ENCODE measurements at places on chromosomes 16 and 17.

DNA sequence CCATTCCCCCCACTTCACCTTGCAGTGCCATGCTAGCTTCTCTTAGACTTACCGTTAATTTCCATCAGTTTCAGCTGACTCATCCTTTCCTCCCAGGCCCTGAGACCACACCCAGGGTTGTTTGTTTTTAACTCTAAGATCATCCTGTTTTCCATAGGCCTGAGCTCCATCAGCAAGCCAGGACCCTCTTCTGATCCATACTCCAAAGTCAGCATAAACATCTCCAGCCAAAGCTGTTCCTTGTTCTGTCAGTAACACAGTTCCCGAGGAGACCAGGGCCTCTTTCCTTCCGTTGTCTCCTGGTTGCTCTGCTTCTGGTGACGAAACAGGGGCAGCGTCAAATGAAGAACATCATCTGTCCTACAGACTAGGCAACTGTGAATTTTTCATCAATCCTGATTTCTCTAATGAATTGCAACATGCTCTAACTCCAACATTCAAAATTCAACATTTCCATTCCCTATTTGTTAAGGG lies 83.8 kb upstream of the HNF1B start:
- DNase-seq: no peak

GRCh38 chr17:79231766-79232287 lies 157.2 kb downstream of the ENGASE start:
- no peak for DNase-seq

GRCh38 chr17:73586275-73586832 lies 57.9 kb downstream of the SDK2 start:
- no peak for DNase-seq

DNA sequence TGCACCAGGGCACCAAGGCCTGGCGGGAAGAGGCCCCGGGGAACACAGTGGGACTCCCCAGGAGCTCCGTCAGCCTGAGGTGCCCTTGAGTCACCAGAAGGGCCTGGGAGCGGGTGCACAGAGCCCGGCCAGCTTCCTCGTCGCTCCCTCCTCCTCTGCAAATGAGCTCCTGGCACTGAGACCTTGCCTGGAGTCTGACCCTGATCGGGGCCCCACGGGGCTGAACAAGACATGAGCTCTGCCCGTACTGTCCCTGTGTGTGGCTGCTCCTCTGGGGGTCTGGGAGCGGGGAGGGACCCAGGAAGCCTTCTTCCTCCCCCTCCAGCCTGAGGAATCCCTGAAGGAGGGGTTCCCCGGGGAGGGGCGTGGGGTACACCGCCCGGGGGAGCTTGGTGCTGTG lies 36.4 kb upstream of the SSTR5 start:
- no peak for DNase-seq

- no peak for DNase-seq
Observed at GRCh38 chr16:85296859-85297660, 184.8 kb upstream of the CIBAR2 start.

DNA sequence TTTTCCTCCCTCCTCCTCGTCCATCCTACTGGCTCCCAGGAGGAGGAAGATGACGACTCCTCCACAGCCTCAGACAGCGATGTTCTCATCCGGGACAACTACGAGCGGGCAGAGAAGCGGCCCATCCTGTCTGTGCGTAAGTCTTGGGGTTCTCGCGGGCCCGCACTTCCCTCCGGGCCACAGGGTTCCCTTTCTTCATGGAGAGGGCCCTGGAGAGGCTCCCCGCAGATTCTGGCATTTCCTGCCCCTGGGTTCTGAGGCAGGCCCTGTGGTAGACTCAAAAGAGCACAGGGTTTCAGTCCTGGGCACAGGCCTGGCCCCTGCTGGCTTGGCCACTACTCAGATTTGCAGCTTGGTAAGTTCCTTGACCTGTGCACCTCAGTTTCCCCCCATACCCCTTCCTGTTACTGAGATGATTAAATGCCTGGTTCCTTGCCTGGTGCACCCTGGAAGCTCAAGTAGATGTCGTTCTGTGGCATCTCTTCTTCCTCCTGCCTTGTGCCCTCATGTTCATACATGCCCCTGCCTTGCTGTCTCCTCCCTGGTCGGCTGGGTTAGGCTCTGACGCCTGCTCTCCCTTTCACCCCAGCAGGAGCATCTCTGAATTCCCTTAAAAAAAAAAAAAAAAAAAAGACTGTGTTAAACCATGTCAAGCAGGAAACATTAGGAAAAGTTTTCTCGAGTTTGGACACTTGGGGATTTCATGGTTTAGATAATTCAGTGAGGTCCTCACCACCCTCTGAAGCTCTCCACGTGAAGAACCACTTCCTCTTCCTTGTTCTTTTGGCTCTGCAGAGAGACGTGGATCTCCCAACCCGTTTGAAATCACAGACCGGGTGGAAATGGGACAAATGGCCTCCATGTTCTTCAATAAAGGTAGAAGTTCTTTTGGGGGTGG lies 14.3 kb upstream of the NAT9 start:
- no peak for DNase-seq

GRCh38 chr16:80739523-80739922 lies 64.9 kb downstream of the CDYL2 start:
- DNase-seq: no peak

- no peak for DNase-seq
Observed at GRCh38 chr16:30609002-30609925, 925 bp downstream of the ZNF689 start.

DNA sequence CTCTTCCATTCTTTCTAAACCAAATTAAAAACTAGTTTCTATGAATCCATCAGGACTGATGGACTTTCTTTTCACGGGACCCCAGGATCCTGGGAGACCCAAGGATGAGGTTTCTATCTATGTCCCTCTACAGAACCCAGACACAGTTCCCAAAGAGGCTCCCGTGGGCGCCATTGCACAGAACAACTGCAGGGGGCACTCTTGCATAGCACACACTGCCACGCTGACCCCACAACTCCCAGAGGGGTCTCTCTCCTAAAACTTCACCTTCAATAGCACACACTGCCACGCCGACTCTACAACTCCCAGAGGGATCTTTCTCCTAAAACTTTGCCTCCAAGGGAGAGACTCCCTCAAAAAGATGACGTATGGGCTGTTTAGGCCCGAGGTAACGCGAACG lies 9.0 kb downstream of the ABR start:
- DNase-seq: no peak

GRCh38 chr17:56793531-56793930 lies 40.2 kb downstream of the C17orf67 start:
- DNase-seq: no peak

GRCh38 chr16:57689762-57690558 lies 4.6 kb upstream of the DRC7 start:
- DNase-seq: peak; percentile 58

DNA sequence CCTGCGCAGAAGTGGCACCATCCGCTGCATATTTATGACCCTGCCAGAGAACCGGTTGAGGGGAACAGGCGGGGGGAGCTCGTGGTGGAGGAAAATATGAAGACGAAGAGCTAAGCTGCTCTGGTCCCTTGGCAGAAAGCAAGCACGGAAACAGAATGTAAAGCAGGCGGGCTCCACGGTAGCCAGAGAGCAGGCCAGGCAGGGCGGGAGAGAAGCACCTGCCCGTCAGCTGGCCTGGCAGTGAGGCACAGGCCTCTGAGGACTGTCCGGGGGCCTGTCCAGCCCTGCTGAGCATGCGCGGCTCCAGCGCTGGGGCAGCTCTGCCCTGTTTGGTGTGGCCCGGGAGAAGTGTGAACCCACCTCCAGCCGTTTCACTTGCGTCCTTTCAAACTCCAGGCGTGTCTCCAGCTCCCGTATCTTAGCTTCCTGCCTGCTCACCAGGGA lies 46.7 kb downstream of the PIPOX start:
- DNase-seq: no peak

DNA sequence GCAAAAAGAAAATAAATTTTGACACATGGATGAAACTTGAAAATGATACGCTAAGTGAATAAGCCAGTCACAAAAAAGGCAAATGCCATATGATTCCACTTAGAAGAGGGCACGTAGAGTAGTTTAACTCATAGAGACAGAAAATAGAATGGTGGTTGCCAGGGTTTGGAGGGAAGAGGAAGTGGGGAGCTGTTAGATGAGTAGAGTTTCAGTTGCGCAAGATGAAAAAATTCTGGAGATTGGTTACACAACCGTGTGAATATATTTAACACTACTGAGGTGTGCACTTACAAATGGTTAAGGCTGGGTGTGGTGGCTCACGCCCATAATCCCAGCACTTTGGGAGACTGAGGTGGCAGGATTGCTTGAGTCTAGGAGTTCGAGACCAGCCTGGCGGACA lies 93.4 kb upstream of the TMEM132E start:
- peak; percentile 70 for DNase-seq

GRCh38 chr16:30700491-30700890 lies 1.5 kb downstream of the SRCAP start:
- no peak for DNase-seq

- DNase-seq: no peak
Observed at GRCh38 chr17:28612936-28613872, 781 bp downstream of the RSKR start.

DNA sequence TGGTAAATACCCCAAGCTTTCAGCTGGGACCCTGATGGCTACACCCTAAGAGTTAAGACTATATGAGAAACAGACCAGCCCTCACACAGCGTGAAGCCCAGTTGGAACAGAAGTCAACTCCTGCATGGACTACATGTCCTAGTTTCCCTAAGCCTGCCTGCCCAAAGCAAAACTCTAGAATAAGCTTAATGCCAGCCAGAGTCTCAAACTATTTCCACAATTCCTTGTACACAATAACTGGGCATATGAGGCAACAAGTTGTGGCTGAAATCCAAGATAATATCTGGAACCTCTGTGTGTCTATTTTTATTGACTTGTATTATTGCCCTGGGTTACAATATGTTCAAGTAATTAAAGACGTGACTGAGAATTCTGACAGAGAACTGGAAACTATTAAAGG lies 19.4 kb downstream of the MYH10 start:
- no peak for DNase-seq

- DNase-seq: no peak
Observed at GRCh38 chr16:79885320-79885719, 284.8 kb upstream of the MAF start.

DNA sequence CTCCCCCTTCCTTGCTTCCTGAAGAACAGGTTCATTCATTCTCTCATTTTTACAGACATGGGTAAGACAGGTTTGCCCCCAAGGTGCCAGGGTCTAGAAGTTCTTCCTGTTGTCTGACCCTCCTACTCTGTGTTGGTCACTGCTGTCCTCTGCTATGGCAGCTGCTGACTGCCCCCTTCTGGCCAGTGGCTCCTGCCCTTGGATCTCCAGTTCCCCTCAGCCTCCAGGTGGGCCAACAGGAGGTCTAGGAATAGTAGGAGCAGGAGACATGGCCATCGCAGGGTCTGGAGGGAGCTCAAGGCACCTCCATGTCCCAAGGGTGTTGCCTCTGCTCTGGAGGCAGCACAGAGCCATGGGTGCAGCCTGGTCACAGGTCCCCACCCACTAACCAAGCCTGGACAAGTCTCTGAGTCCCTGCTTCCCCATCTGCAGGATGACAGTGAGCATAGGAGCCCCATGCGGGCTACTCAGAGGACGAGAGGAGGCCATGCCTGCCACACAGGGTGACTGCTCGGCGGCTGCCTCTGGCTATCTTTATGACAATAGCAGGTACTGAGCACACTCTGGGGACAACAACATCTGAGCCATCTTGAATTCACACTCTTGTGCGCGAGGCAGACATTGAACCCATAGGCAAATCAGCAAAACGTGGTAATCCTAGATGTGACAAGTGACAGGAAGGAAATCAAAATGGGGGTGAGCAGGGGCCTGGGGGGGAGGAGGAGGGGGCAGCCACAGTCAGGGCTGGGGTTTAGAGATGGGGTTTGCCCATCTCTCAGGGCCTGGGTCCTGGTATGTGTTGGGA lies 27.0 kb upstream of the NXPH3 start:
- no peak for DNase-seq

GRCh38 chr17:71234349-71234748 lies 886.5 kb upstream of the SOX9 start:
- DNase-seq: no peak

DNA sequence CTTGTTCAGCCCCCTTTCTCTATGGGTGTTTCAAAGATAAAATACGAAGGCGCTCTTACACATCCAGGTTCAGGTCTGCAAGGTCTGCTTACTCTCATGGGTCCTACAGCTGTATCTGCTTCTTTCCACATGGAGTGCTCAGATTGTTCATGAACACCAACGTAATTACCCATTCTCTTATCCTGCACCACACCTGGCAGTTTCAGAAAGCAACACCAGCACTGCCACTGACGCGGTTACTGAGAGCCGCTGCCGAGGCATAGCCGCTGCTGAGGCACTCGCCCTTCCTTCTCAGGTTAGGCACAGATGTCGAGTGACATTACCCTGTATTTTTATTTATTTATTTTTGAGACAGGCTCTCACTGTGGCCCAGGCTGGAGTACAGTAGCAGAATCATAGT lies 147.1 kb downstream of the RPTOR start:
- DNase-seq: no peak

GRCh38 chr16:1564325-1564724 lies 30.9 kb downstream of the TMEM204 start:
- DNase-seq: no peak

- no peak for DNase-seq
Observed at GRCh38 chr17:82055965-82056728, 4.4 kb downstream of the GPS1 start.

- no peak for DNase-seq
Observed at GRCh38 chr17:29588017-29588561, 1.4 kb downstream of the GIT1 start.

GRCh38 chr16:85923153-85924021 lies 24.4 kb downstream of the IRF8 start:
- no peak for DNase-seq

- no peak for DNase-seq
Observed at GRCh38 chr17:20235747-20236146, 226.6 kb downstream of the SPECC1 start.

DNA sequence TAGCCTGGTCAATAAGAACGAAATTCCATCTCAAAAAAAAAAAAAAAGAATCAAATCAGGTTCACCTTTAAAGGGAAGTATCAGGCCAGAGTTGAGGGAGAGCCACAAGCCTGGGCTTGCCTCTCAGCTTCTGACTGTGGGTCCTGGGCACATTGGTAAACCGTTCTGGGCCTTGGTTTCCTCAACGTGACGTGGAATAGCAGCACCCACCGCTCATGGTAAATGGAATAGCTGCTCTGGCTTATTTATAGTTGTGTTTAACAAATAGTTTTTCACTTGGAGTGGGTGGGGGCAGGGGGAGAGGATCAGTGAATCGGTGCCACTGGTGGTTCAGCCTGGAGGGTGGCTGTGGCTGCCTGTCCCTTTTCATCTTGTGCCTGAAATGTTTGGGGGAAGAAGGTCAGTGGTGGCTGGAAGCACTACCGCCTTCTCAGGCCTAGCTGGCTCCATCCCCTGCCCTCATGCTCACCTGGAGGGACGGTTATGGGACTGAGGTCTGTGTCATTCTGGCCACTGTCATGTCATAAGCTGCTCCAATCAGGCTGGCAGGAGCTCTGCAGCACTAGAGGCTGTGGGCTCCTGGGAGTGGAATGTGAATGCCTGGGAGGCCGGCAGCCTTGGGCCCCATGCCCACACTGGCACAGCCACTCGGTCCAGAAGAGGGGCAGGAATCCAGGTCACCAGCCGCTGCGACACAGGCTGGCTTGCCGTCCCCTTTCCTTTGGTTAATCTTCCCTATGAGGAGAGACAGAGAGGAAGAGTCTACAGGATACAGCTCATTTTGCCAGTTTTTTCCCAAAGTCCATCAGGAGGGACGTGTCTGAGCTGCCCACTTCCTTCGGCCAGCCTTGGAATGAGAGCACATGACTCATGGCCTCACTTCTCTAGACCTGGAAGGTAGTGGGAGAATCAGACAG lies 27.0 kb downstream of the CCR7 start:
- DNase-seq: no peak

GRCh38 chr17:74493331-74493833 lies 26.9 kb downstream of the CD300A start:
- DNase-seq: no peak

GRCh38 chr17:29129731-29130130 lies 50.5 kb downstream of the MYO18A start:
- no peak for DNase-seq
